ENCODE measurements at places on chromosomes 6 and 20.

DNA sequence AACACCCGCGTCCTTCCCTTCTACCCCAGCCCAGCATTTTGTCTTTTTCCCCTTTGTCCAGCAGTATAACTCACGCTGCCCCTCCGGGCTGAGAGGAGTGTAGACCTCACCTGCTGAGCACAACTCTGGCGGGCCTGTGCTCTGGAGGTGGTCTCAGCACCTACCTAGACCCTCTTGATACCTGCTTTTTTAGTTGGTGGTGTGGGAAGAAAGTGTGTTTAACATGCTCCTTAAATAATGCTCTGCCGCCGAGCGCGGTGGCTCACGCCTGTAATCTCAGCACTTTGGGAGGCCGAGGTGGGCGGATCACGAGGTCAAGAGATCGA lies 1.4 kb upstream of the TRIM26 start:
- no peak for DNase-seq
- peak overlapping the region; percentile 85 for H3K4me3 ChIP-seq
- H3K27ac ChIP-seq = peak overlapping the region; percentile 96
- no peaks in the 10 kb centered on the region for H3K36me3 ChIP-seq
- H3K4me1 ChIP-seq = peaks cover 36% of the 10 kb centered on the region

GRCh38 chr6:159421586-159421985 lies 252.4 kb downstream of the FNDC1 start:
- H3K36me3 ChIP-seq = no peaks in the 10 kb centered on the region
- H3K4me1 ChIP-seq = no peaks in the 10 kb centered on the region
- no peak overlapping the region for H3K27ac ChIP-seq
- no peak overlapping the region for H3K4me3 ChIP-seq
- no peaks in the 10 kb centered on the region for H3K27me3 ChIP-seq
- DNase-seq = no peak

DNA sequence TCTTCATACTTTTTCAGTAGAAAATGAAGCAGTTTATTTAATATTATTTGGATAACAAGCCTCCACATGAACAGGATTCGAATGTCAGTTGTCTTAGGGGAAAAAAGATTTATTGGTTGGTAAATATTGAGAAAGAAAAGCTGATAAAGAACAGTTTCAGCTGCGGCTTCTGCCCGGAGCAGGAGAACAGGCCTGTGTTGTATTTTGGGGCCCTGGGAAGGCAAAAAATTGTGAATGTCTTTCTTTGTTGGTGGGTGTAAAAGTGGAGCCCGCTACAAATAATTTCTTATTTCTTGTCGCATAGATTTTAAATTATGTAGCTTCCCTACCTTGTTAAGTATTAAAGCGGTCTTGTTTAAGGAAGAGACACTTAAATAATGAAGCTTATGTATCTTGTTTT lies 90.5 kb upstream of the PAX1 start:
- peaks cover 16% of the 10 kb centered on the region for H3K27me3 ChIP-seq
- no peak for DNase-seq

GRCh38 chr6:105875974-105876640 lies 210.0 kb upstream of the PRDM1 start:
- H3K36me3 ChIP-seq = no peaks in the 10 kb centered on the region
- peaks cover 13% of the 10 kb centered on the region for H3K4me1 ChIP-seq
- H3K27me3 ChIP-seq = no peaks in the 10 kb centered on the region
- no peak overlapping the region for H3K27ac ChIP-seq

DNA sequence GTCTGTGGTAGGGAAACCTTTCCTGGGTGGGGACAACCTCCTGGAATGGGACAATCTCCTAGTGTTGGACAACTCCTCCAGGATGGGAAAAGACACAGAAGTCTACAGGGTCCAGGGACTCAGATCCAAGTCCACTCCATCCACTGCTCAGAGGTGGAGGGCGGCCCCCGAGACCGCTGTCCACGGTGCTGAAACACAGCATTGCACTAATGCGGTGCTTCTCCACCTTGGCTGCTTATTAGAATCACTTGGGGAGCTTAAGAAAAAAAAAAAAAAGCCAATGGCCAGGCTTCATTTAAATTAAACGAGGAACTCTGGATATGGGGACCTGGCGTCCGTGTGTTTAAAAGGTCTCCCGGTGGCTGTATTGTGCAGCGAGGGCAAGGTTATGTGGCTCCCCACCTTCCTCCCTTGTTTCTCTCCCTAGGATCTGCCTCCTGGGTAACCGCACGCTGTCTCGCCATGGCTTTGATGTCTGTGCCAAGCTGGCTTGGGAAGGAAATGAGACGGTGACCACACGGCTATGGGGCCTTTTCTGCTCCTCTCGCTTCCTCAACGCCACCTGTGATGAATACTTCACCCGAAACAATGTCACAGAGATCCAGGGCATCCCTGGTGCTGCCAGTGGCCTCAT lies 12.0 kb downstream of the SLC12A5 start:
- no peaks in the 10 kb centered on the region for H3K4me1 ChIP-seq
- H3K27me3 ChIP-seq = peaks cover 12% of the 10 kb centered on the region
- no peak for DNase-seq
- no peak overlapping the region for H3K27ac ChIP-seq
- no peak overlapping the region for H3K4me3 ChIP-seq
- no peaks in the 10 kb centered on the region for H3K36me3 ChIP-seq

- no peak overlapping the region for H3K27ac ChIP-seq
- no peaks in the 10 kb centered on the region for H3K27me3 ChIP-seq
- DNase-seq = no peak
- H3K4me1 ChIP-seq = peaks cover 16% of the 10 kb centered on the region
- no peaks in the 10 kb centered on the region for H3K36me3 ChIP-seq
These were observed 245.3 kb downstream of the DLL1 start for GRCh38 chr6:170045563-170045960.

DNA sequence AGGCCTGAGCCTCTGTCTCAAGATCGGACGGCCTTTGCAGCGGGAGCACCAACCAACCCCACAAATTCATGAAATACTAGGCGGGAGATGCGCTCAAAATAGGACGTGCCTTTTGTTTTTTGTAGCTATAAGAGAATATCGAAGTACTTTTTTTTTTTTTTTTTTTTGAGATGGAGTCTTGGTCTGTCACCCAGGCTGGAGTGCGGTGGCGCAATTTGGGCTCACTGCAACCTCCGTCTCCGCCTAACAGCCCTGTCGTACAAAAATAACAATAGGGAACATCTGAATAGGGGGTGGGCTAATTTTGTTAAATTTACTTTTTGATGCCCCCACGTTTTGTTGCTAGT lies 5.9 kb upstream of the TUBB2A start:
- peaks cover 6% of the 10 kb centered on the region for H3K4me1 ChIP-seq
- peak overlapping the region; percentile 79 for H3K4me3 ChIP-seq
- no peaks in the 10 kb centered on the region for H3K36me3 ChIP-seq
- peak; percentile 77 for DNase-seq
- H3K27me3 ChIP-seq = no peaks in the 10 kb centered on the region
- peak overlapping the region; percentile 93 for H3K27ac ChIP-seq

DNA sequence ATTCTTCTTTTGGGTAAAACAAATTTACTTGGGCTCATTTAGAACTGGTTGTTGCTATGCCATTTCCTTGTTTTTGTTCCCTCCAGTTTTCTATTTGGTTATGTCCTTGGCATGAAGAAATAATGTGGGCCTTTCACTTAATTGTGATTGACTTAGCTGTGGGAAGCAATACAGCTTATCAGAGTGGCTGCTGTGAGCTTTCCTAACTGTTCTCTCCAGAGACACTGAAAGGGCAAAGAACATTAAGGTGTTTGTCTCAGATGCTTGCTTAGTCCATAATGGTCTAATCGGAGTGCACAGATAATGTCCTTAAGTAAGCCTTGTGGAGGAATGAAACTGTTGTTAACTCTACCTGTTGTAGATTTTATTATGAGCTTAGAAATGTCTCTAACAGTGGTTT lies 56.6 kb downstream of the SH3BGRL2 start:
- no peak for DNase-seq
- no peaks in the 10 kb centered on the region for H3K27me3 ChIP-seq
- H3K4me3 ChIP-seq = no peak overlapping the region
- H3K36me3 ChIP-seq = no peaks in the 10 kb centered on the region
- H3K27ac ChIP-seq = no peak overlapping the region

- H3K4me3 ChIP-seq = no peak overlapping the region
- H3K27me3 ChIP-seq = no peaks in the 10 kb centered on the region
- H3K27ac ChIP-seq = no peak overlapping the region
- no peaks in the 10 kb centered on the region for H3K4me1 ChIP-seq
These were observed 499.3 kb downstream of the CDKAL1 start for GRCh38 chr6:21033575-21034026.

DNA sequence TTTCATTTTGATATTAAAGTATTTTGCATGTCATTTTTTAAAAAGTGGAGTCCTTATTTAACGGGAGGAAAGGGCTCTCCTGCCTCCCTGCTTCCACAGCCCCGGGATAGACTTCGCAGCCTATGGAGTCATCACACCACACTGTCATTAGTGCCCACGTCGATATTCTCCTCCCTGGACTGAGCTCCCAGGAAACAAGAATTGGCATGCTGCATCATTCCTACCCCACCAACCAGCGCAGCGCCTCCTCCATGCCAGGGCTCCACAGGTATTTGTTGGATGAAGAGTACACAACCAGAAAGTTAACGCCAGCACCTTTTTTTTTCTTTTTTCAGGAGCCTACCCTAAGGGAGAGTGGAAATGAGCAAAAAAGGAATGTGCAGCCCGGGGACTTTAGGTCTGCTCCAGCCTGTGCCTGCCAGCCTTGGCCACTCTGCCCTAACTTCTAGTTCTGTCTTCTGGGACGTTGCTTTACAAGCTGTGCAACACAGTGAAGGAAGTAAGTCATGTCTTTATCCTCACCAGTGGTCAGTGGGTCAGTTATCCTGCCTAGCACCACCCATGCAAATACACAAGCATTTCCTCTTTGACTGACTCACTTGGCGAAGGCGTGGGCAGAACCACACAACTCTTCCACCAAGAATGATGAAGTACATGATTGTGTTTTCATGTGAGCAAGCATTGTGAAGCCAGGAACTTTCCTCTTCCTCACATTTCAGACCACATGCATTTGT lies 180.7 kb upstream of the UST start:
- H3K27me3 ChIP-seq = no peaks in the 10 kb centered on the region
- H3K27ac ChIP-seq = no peak overlapping the region
- H3K4me1 ChIP-seq = peaks cover 15% of the 10 kb centered on the region
- no peak overlapping the region for H3K4me3 ChIP-seq
- peak; percentile 75 for DNase-seq

DNA sequence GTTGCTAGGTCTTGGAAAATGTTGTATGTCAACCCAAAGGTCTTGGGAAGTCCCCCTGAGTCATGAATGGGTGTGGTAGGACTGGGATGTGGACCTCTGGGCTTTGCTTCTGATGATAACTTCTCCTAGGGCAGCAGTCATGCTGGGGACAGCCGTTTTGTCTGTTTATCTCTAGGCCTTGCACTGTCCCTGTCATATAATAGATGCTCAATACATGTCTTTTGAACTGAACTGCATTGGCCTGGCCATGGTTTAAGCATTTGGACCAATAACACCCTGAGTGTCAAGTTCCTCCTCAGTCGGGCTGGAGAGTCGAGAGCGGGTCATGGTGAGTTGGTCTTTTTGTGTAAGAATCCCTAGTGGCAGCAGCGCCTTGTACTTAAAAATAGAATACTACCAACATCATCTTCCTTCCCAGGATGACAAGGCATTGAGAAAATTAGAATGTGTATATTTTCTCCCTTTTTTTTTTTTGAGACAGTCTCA lies 43.1 kb downstream of the E2F3 start:
- no peaks in the 10 kb centered on the region for H3K36me3 ChIP-seq
- no peak for DNase-seq
- no peaks in the 10 kb centered on the region for H3K27me3 ChIP-seq
- H3K4me3 ChIP-seq = no peak overlapping the region
- no peaks in the 10 kb centered on the region for H3K4me1 ChIP-seq

DNA sequence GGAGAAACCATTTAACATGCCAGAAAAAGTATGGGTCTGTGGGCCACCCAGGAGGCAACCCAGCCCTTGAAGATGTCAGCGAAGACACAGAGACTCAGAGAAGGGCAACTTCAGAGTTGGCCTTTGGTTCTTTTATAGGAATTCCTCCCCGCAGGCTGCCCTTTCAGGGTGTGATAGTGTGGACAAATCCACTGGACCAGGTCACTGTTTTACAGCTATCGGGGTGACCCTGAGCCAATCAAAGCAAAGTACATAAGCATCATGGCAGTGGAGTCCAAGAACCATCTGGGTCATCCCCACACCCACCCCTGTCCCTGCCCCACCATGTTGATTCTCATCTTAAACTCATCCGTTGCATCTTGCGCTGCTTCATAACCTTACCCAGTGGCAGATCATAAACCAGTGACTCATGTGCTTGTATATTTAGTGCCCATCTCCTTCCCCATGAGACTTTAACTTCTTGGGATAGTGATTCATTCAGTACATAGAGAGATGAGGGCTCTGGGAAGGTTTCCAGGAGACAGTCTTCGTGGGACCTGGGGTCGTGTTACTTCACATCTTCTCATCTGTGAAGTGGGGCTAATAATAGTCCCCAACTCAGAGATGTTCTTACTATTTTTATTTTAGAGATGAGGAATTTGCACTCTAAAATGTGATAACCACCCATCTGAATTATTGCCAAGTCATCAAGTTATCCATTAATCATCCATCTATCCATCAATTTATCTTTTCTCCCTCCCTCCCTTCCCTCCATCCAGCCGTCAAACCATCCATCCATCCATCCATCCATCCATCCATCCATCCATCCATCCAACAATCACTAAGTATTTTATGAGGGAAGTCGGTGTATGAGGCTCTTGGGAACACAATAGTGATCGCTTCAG lies 51.0 kb downstream of the EDN3 start:
- no peak overlapping the region for H3K4me3 ChIP-seq
- H3K27ac ChIP-seq = no peak overlapping the region
- DNase-seq = no peak
- peaks cover 3% of the 10 kb centered on the region for H3K27me3 ChIP-seq
- H3K36me3 ChIP-seq = no peaks in the 10 kb centered on the region

GRCh38 chr6:41568585-41569384 lies 22.6 kb downstream of the FOXP4 start:
- peaks cover 57% of the 10 kb centered on the region for H3K36me3 ChIP-seq
- H3K4me1 ChIP-seq = peaks cover 17% of the 10 kb centered on the region
- DNase-seq = peak; percentile 82
- no peaks in the 10 kb centered on the region for H3K27me3 ChIP-seq
- H3K27ac ChIP-seq = peak overlapping the region; percentile 64
- H3K4me3 ChIP-seq = no peak overlapping the region

DNA sequence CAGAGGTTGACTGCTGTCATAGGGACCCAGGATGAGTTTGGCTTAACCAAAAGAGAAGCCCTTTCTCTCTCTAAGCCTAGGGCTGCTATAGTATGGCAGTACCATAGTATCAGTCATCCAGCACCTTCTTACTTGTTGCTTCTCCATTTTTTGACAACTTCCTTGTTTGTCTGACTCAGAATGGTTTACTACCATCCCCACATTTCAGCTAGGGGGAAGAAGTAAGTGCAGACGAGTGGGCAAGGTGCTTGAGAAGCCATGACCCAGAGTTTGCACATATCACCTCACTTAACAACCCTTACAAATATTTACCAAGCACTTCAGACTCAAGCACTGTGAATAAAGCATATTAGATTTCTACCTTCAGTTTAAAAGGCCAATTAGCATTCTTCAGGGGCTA lies 289.9 kb upstream of the TSHZ2 start:
- H3K4me3 ChIP-seq = no peak overlapping the region
- no peaks in the 10 kb centered on the region for H3K36me3 ChIP-seq
- peaks cover 9% of the 10 kb centered on the region for H3K27me3 ChIP-seq
- no peak for DNase-seq
- H3K4me1 ChIP-seq = peaks cover 11% of the 10 kb centered on the region

Data from lower lobe of right lung (tissue), 2 donors.